ENCODE measurements at places on chromosomes 5 and 9.

DNA sequence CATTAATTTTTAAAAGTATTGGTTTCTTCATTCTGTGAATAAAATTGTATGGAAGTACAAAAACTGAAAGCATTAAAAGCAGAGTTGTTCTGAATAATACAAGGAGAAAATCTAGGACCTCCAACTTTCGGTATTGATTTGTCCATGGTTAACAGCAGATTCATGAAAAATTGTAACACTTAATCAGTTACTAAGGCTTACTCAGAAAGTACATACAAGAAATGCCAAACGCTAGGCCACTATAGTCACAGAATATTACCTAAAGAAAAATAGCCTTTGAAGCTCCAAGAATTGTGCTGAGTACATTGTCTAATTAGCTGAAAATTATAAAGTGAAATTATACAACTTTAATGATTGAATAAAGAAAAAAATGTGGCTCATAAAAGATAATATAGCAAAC, 271.7 kb downstream of the PTPRD start:
- DNase-seq, result no peak

DNA sequence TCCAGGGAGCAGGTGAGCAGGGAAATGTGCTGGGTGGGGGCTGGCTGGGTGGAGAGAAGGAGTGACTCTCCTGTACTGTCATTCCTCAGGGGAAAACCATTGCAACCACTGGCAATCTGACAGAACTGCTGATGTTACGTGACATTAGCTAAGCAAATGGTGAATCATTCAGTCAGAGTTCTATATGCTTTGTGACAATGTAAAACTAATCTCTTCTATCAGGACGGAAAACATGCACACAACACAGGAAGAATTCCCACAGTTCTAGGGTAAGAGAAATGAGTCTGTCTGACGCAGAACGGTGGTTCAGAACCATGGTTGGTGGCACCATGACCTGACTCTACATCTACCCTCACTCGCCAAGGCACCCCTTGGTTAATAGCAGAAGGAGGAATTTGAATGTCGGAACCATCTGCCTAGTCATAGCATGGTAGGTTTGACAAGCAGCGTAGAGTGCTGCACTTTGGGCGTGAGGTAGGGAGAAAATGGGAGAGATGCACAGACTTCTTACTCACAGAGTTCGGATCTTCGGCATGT, 243.6 kb upstream of the PANK3 start:
- no peak for DNase-seq

GRCh38 chr9:121634329-121635261, 16.8 kb upstream of the DAB2IP start:
- peak; percentile 50 for DNase-seq

DNA sequence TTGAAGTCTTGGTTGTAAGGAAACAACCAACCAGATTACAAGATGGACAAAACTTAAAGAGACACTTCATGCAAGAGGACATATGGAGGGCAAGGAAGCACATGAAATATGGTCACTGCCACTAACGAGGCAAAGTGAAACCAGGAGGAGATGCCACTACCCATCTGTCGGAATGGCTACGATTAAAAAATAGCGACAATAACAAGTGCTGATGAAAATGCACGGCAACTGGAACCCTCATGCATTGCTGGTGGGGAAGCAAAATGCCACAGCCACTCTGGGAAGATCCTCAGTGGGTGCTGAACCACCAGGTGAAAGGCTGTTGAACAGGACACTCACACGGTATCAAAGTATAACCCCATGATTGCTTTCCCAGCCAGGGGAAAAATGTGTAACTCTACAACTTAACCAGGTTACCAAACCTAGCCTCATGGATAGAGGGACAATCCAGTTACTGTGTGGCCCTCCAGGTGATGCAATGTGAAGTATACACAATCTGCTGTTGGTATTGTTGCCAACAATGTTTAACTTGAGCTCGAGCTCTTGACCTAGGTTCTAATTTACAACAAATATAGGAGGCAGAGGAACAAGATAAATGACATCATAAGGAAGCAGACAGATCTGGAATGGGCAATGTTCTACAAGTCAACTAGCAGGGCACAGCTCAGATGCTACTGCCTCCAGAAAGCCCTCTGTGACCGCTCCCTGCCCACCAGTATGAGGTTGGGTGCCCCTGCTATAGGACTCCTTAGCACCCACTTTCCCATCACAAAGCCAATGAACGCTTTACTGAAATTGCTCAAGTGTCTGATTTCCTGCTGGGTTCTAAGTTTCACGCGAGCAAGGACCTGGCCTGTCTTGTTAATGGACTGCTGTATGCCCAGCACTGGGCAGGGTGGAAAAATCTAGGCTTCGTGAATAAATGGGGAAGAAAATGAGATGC, 25.8 kb downstream of the SH3PXD2B start:
- DNase-seq, result no peak

GRCh38 chr5:10461041-10461440, 19.4 kb downstream of the ROPN1L start:
- DNase-seq, result no peak

DNA sequence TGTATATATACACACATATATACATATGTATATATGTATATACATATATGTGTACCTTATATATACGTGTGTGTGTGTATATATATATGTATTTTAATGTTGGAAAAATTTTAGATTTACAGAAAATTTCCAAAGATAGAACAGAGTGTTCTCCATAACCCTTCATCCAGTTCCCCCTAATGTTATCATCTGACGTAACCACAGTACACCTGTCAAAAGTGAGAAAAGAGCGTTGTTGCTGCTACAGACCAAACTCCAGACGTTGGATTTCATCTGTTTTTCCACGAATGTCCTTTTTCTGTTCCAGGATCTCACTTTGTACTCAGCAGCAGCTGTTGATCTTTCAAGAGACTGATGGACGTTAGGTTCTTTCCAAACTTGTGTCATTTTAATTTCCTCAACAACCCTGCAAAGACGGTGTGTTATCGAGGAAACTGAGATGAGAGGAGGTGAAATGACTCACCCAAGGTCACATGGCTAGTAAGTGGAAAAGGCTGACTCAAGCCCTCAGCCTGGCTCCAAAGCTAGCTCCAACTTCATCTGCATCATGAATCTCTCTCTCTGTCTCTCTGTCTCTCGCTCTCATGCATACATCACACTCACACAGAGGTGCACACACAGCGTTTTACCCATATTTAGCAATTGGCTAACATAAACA, 17.0 kb upstream of the NTNG2 start:
- no peak for DNase-seq

- DNase-seq, result no peak
These were observed 308.0 kb downstream of the DOCK8 start for GRCh38 chr9:522658-523057.

DNA sequence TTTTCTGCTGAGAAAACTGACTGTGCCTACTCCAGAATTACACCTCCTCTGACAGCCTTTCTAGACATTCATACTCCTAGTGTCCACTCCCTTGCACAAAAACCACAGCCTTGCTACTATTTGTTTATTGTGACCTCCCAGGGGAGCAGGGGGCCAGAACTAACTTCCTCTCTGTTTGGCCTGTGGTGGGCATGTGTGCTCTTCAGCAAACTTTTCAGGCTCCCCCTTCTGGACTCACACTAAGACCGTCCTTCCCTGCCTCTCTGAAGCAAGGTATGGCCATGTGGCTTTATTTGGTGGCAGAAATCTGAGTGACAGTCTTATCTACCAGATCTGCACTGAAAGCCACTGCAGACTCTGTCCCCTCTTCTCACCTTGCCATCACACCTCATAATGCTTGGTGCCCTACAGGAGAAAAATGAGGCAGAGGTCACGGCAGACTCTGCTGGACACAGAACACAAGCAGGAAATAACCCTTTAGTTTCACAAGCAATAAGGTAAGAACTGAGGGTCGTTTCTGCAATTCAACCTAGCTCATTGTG, 28.2 kb downstream of the LIFR start:
- no peak for DNase-seq

- DNase-seq, result no peak
These were observed 242.6 kb upstream of the MVB12B start for GRCh38 chr9:126084008-126084407.

GRCh38 chr5:134175921-134176510, 734 bp downstream of the SKP1 start:
- peak; percentile 32 for DNase-seq

DNA sequence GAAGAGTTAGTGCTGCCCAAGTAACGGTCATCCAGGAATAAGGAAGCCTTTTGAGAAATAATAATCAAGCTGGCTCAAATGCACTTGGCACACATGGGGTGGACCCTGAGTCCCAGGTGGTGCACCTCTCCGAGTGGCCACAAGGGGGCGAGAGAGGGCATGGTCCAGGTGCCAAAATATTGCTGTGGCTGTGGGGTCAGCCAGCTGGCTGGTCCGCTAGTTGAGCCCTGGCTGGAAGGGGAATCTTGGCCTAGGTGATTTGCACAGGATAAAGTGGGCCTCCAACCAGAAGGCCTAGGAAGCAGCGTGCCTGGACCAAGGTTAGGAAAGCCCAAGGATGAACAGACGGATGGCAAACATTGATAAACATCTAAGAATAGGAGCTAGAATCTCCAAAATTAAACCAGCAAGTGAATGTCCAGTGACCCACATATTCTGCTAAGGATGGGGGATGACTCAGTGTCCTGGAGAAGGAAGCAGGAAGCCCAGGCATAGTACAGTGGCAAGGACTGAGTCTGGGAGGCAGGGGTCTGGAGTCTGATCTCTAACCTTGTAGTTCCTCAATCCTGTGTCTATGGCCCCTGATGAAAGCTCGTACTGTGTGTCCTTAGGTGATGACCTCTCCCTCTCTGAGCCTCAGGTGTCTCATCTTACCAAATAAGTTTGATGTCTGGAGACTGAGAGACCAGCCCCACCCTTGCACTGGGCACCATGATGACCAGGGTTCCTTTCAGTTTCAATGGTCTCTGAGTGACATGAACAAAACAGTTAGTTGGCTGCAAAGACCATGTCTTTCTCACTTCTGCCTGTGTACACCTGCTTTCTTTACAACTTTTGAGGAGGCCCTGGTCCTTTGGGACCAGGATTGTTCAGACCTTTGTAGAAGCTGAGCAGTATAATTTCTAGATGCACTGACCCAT, 19.2 kb upstream of the SHB start:
- DNase-seq, result peak; percentile 88

DNA sequence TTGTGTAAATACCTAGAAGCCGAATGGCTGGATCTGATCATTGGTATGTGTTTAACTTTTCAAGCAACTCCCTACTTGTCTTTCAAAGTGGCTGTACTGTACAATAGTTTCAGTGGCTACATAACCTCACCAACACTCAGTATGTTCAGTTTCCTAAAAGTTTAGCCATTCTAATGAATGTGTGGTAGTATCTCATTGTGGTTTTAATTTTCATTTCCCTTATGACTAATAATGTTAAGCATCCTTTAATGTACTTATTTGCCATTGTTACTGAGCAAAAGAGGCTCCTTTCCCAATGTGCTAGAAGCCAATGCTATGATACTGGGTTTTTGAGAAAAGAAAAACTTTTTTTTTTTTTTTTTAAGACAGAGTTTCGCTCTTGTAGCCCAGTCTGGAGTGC, 27.8 kb upstream of the ALDOB start:
- DNase-seq, result no peak

- no peak for DNase-seq
These were observed 48.3 kb upstream of the HRH2 start for GRCh38 chr5:175609526-175609925.

DNA sequence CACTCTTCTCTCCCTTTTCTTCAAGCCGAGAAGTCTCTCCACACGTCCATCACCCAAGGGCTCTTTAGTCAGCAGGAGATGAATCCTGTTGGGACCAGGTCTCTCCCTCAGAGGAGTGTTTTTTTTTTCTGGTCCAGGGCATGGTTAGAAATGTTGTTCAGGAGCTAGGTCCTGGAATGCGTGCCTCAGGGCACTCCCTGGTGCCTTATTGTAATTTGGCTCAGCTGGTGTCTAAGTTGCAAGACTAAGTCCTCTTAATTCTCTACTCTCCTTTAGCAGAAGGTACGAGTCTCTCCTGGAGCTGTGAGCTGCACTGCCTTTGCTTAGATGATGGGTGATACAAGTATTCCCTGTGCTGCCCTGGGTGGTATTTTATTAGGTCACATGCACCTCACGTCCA, 111.9 kb downstream of the CNTLN start:
- no peak for DNase-seq

DNA sequence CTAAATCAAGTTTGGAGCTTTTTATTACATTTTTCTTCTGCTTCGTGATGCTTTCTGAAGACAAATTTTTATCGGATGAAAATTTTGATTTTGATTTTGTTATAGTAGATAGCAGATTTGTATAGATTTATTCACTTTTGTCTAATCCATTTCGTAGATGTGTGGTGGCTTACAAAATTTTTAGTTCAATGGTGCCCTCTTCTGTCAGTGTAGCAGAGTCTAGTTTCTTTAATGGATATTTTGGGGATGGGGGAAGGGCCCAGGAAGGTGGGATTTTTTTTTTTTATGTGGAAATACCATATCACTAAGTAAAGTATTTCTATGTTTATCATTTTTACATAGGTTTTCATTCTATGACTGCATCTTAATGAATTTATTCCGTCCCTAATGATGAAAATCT, 259.9 kb upstream of the TARS1 start:
- DNase-seq, result no peak

DNA sequence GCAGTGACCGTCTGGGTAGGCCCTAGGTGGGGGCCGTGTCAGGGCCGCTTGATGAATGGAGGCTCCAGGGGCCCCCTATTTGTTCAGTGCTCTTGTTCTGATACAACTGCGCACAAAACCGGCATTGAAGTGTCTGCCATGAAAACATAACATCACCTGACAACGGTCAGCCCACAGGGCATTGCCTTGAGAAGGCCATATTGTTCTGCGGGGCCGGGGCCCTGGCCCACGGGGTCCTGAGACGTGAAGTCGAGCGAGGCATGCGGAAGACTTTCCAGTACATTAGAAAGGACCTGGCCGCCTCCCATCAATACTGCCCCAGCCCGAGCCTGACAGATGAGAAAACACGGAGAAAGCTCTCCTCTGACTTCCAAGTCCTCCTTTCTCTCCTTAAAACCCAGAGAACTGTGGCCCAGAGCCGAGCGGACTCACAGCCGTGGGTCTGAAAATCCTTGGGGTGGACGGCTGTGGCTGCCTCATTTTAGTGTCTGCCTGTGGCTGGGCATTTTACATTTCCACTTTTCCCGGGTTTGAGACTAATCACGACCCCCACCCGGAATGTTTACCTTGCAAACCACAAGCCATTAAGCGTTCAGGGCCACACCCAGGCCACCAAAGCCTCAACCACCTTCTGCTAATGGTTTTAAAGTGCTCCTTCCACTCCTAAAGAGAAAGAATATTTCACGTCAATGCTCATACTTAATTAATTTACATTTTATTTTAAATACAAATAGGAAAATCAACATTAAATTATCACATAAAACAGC, 391.0 kb upstream of the IRX2 start:
- DNase-seq, result no peak

GRCh38 chr9:68867066-68867465, 146.8 kb downstream of the PRKACG start:
- no peak for DNase-seq

GRCh38 chr9:6068983-6069382, 53.6 kb upstream of the RANBP6 start:
- DNase-seq, result no peak
